ENCODE measurements at places on chromosomes 2 and 18. TPM values are rescaled to one million over a fixed set of nuclear protein-coding genes. Genes with fewer than 3 reads are reported as not detected.

TFCP2L1 gene
- 0.27 TPM for total RNA-seq

IL37 gene
- not detected for total RNA-seq

MATN3 gene
- total RNA-seq, result 8.8 TPM

GPR45 gene
- not detected for total RNA-seq

CKAP2L gene
- 0.62 TPM for total RNA-seq

COL4A4 gene
- 7.4 TPM for total RNA-seq

FOXI3 gene
- total RNA-seq, result not detected

TUBA3E gene
- not detected for total RNA-seq

POLE4 gene
- 42.0 TPM for total RNA-seq

ADAM23 gene
- 9.4 TPM for total RNA-seq

GALNT3 gene
- total RNA-seq, result 2.5 TPM

GBX2 gene
- total RNA-seq, result not detected

CD8B2 gene
- not detected for total RNA-seq

PSMD14 gene
- total RNA-seq, result 25.9 TPM

RNF152 gene
- 13.3 TPM for total RNA-seq

NYAP2 gene
- total RNA-seq, result 0.22 TPM

HOXD11 gene
- 0.40 TPM for total RNA-seq

UGT1A5 gene
- not detected for total RNA-seq

RESP18 gene
- not detected for total RNA-seq

LONRF2 gene
- total RNA-seq, result 11.4 TPM

BCL2 gene
- total RNA-seq, result 47.3 TPM

ARHGEF33 gene
- 4.0 TPM for total RNA-seq

CPLX4 gene
- total RNA-seq, result not detected

SNRPD1 gene
- 28.2 TPM for total RNA-seq

DPYSL5 gene
- total RNA-seq, result not detected
